ENCODE measurements at places on chromosomes 13 and 19.

DNA sequence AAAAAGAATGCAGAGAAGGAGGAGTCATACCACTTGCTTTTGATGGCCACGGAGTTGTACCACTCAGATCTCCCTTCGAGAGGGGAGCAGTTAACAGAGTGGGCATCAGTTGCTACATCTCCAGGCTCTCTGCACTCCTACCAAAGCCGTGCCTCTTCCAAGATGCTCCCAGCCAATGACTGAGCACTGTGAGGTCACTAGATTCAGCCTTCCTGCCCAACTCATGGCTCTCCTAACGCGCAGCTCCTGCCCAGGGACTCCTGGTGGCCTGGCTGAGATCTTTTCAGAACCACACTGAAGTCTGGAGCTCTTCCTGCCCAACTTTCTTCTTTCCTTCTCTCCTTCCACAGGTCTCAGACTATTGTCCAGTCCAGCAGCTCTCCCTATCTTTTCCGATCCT is 66.7 kb downstream of the LHFPL6 start:
- DNase-seq = no peak

DNA sequence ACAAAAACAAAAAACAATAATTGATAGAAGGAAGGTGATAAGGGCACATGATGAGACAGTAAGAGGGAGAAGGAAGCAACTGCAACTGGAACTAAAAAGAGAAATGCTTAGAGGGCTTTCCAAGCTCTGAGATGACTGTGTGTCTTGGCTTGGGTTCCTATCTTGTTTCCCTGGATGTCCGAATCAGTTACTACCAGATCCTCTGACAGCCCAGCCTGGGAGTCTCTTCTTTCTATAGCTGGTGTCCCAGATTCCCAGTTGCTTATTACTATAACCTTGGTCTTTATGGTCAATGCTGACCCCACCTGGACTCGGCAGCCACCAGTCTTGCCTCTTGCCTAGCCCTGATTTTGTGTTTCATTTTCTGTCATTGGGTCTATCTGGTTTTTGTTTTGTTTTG is 116.4 kb downstream of the RFC3 start:
- DNase-seq = no peak

GRCh38 chr19:1307320-1307719 is 21.6 kb downstream of the EFNA2 start:
- no peak for DNase-seq

DNA sequence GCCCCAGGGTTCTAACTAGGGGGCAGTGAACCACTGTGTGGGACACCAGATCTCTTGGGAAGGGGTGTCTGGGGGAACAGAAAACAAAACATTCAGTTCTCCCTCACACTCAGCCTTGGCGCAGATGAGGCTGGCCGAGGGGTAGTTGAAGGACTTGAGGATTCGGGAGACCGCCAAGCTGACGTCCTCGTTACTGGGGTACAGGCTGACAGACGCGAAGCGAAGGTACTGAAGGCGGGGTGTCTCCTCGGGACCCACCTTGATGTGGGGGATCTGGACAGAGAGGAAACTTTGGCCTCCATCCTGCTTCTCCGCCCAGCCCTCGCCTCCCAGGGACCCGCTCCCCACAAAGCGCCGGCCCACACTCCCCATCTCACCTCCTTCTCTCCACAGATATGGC is 7.6 kb downstream of the GRIK5 start:
- DNase-seq = no peak

GRCh38 chr13:101915755-101916107 is 463.3 kb downstream of the ITGBL1 start:
- no peak for DNase-seq

- no peak for DNase-seq
Measured at GRCh38 chr19:892243-892893, 619 bp downstream of the MED16 start.

DNA sequence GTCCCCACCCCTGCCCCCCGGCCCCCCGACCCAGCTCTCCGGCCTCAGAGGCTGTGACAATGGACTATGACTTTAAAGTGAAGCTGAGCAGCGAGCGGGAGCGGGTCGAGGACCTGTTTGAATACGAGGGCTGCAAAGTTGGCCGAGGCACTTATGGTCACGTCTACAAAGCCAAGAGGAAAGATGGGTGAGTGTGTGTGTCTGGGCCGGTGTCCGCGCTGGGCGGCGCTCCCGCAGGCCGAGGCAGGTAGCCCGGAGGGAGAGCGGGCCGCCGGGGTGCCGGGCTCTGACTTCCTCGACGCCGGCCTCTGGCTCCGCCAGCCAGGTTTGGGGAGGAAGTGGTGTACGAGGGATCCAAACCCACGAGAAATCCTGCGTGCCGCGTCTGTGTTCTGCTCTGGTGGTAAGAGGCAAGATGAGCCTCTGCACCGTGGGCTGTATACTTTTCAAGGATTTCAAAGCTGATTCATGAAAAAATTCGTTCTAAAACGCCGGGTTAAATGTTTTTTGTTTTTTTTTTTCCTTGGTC is 718 bp downstream of the CDK8 start:
- DNase-seq = peak; percentile 60

DNA sequence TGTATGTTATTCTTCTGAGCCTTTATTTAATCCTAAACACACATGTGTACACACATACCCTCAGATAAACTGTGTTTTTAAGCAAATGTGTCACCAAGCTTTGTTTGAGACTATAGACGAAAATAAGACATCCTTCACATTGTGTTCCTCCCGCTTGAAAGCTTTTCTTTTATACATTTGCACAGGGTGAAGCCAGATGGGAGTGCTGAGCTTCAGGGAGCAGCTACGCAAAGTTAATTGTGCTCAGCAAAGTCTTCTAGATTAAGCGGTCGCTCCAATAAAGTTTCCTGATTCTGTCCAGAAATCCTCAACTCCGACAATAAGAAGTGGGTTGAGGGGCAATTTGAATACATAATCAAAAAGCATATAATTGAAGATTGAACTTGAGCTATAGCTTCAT is 117.2 kb upstream of the ARGLU1 start:
- no peak for DNase-seq

GRCh38 chr13:101728021-101728420 is 275.5 kb downstream of the ITGBL1 start:
- DNase-seq = no peak

DNA sequence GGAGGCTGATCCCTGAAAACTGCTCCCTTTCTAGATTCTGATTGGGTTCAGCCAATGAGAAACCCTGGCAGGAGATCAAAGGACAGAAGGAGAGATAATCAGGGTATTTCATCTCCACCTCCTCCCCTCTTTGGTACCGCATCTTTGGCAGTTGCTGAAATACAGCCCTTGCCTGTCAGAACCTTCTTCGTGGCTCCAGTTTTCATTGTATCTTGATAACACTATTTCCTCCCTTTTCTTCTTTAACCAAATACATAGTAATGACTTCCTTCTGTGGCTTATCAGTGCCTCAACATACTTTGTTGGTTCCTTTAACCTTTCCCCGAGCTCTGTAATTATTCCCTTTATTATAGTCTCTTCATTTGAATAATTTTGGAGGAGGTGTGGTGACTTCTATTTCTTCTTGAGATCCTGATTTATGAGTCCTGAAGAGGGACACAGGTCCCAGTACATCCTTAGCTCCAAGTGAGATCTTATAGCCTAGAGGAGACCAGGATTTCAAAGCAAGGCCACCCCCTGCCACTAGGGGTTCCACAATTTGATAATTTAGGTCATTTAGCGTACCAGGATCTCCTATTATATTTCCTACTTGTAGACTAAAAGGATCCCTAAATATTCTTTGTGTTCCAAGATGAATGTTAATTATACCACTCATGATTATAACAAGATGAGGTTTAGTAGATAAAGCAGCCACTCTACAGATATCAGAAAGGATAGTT is 98.0 kb downstream of the EDNRB start:
- no peak for DNase-seq

- DNase-seq = peak; percentile 55
Measured at GRCh38 chr19:6417713-6418561, 6.7 kb downstream of the KHSRP start.

GRCh38 chr13:94201022-94201421 is 278.5 kb downstream of the DCT start:
- DNase-seq = no peak

DNA sequence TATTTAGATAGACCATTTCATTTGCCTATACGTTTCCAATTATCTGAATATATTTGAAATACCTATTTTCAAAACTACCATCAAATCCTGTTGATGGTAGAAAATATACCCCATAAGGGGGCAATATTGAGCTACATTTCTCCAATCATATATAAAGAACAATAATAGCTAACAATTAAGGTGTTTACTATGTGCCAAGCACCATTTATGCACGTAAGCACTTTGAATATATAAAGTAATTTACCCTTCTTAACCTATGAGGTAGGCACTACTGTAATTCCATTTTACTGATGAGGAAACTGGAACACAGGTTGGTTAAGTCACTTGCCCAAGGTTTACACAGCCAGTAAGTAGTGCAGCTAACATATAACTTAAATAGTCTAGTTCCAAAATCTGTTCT is 79.2 kb downstream of the UBL3 start:
- peak; percentile 57 for DNase-seq

- no peak for DNase-seq
Measured at GRCh38 chr19:48674216-48674809, 1.5 kb upstream of the NTN5 start.

GRCh38 chr19:36093146-36093662 is 17.7 kb upstream of the OVOL3 start:
- no peak for DNase-seq

DNA sequence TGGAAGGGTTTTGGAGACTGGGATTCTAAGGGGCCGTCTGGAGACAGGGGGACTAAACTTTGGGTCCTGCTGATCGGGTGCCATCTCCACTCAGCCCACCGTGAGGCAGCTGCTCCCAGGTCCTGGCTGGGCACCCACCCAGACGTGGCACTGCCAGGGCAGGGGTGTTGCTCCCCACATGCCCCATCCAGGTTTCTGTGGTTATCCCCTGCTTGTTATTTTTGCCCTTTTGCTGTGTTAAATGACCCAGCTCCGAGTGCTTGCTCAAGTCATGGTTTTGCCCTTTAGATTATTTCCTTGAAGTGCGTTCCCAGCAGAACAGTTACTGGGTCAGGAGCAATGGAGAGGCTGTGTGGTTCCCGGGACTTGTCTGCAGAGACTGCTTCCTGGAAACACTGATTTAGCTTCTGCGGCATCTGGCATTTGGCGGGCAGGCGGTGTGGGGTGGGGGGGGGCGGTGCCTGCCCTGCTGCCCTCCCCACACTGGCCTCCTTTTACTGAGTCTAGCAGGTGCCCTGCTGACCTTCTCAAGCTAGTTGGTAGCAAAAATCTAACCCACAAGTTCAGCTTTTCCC is 1.9 kb downstream of the RAB11B start:
- DNase-seq = peak; percentile 58

GRCh38 chr19:51948975-51949374 is 21.7 kb downstream of the ZNF613 start:
- peak; percentile 84 for DNase-seq

- DNase-seq = no peak
Measured at GRCh38 chr13:42148538-42148937, 100.1 kb downstream of the DGKH start.

GRCh38 chr19:47819858-47820257 is 1.9 kb upstream of the CRX start:
- no peak for DNase-seq

GRCh38 chr13:113296823-113297369 is at the start of gene LAMP1:
LAMP1 (plus strand) TSS chr13:113297239; CDS start chr13:113297435, 196 bp downstream.
- DNase-seq = peak; percentile 100

DNA sequence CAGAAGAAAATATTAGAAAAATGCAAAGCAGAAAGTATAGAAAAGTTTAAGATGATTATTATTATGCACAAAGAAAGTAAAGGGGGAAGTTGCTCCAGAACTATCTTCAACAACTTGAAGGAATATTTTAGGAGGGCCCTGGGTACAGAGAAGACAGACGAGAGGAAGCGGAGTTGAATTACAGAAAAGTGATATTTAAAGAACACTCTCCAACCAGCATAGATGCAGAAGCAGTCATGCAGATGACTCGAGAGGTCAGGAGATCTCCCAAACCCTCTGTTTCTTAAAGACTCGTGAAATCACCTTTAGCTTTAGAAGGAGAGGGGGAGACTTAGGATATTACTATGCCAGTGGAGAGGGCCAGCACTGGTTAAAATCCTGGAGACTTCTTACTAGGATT is 8.5 kb upstream of the SHISA2 start:
- DNase-seq = no peak

- peak; percentile 2 for DNase-seq
Measured at GRCh38 chr13:31670831-31671617, 68.3 kb upstream of the RXFP2 start.

GRCh38 chr19:14175351-14175792 is 30.6 kb downstream of the ADGRL1 start:
- DNase-seq = no peak
